ENCODE measurements at places on chromosomes 12 and 14.

GRCh38 chr14:100730581-100730980 is 3.9 kb downstream of the DLK1 start:
- DNase-seq: no peak

GRCh38 chr14:105123981-105124765 is 44.4 kb downstream of the JAG2 start:
- DNase-seq: no peak

DNA sequence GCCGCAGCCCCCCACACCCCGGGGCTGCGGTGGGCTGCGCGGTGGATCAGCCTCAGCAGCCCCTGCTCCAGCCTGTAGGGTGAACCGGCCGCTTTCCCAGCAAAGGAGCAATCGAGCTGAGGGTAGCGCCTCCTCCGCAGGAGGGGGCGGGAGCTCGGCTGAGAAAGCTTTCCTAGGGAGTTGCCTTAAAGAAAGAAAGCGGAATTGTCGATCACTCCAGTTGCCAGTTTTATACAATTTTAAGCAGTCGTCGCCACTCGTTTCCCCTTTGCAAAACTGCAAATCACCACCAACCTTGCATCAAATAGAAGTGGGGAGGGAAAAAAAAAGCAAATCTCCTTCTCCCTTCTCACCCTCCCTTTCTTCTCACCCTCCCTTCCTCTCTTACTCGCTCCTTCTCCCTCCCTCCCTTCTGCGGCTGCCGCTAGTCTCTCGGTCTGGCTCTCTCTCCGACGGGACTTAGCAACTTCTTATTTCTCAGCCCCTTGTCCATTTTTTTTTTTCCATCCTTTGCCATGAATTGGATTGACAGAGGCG is at the start of gene PDE3A:
PDE3A (plus strand) TSS at position 424 of the 537 bp plus-strand sequence. CDS start 748 bp downstream, outside the sequence.
- no peak for DNase-seq

DNA sequence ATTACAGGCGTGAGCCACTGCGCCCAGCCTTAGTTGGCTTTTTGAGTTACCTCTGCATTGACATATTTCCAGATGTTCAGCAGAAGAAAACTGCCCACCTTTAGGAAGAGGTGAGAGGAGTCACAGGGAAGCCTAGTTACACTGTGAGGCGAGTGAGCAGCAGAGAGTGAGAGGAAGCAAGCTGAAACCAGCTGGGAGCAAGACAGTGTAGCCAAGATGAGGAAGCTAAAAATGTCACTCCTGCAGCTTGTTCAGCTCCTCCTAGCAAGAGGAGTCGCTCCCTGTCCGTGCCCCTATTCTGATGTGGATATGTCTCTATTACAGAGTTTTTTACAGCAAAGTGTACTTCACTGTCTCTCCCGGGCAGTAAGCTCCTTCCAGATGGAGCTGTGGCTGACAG is 127.6 kb downstream of the GXYLT1 start:
- DNase-seq: no peak

DNA sequence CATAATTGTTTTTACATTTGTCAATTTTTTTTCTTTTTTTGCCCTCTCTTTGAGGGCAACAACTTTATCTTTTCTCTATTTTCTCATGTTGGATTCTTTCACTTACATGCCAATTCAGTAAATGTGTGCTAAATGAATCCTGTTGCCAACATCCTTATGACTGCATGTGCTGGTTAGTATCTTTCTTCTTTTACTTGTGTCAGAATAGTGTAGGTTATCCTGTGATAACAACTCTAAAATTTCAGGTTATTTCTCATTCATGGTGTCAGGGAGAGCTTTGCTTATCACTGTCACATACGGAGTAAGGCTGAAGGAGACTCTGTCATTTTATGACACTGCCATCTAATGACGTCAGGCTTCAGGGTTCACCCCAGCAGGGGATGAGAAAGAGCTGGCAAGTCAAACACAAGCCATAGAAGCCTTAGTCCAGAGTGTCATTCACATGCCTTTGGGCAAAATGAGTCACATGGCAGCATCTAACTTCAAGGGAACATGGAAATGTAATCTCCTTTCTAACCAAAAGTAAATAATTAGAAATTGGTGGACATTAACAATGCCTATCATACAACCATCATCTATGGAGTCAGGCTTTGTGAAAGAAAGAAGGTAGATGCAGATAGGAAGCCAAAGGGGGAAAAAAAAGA is 242.5 kb upstream of the ATP2B1 start:
- DNase-seq: no peak

- no peak for DNase-seq
These were observed 242.4 kb downstream of the TMEM117 start for GRCh38 chr12:44078273-44078672.

GRCh38 chr14:81400202-81400678 is at the start of gene STON2:
Gene STON2, minus strand, starts transcription at chr14:81400324. Its CDS starts 1,942 bp downstream, at chr14:81398382.
- DNase-seq: no peak

DNA sequence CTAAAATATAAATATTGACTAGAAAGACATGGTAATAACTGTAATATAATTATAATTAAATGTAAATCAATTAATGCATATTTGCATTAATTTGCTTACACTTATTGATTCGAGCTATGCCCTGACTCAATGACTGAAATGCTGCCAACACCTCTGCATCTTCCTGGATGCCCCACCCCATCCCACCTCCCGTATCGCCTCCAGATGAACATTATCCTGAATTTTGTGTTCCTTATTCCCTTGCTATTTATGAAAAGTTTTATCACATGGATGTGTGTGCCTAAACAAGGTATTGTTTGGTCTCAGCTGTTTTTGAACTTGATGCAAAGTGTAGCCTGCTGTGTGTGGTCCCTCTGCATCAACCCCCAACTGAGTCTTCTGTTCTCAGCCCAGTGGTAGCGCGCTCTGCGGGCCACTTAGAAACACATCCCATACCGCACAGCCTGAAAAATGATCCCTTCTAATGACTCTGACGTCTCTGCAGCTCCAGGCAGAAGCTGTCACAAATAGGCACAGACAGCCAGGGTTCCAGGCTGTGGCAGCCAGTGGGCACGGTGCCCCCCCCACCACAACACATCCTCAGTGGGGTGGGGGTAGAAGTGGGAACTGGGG is 96.5 kb downstream of the PRMT8 start:
- no peak for DNase-seq

- no peak for DNase-seq
These were observed 5.9 kb downstream of the GSG1 start for GRCh38 chr12:13097491-13098011.

GRCh38 chr14:74301594-74302151 is 1.1 kb downstream of the ABCD4 start:
- no peak for DNase-seq

DNA sequence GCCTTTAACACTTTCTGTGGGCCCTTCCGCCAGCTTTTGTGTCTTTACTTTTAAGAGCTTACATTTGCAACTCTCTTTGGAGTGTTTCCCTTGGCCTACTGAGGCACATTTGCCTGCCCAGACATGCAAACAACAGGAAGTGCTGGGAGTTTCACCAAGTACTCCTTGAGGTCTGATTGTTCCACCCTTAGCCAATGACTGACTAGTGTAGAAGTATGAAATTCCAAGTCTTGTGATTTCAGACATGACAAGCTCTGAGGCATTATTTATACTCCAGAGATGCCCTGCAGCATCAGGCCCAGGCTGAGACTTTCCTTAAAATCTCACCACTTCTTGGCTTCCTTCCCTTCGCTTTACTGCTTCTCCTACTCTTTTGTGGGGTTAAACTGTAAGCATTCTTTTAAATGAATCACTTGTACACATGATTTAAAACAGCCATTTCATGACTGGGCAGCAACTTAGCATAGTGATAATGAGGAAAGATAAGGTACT is 174.1 kb downstream of the SLC6A15 start:
- no peak for DNase-seq

DNA sequence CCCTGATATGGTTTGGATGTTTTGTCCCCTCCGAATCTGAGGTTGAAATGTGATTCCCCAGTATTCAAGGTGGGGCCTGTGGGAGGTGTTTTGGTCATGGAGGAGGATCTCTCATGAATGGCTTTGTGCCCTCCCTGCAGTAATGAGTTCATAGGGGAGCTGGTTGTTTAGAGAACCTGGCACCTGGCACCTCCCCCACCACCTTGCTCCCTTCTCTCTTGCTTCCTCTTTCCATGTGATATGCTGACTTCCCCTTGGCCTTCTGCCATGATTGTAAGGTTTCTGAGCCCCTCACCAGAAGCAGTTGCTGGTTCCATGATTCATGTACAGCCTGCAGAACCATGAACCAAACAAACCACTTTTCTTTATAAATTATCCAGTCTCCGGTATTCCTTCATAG is 32.6 kb downstream of the CD163L1 start:
- no peak for DNase-seq

Data from stimulated activated CD4-positive, alpha-beta T cell treated with anti-CD3 and anti-CD28 coated beads, TNF-alpha, amount 100 ng/mL, for 24 hours (primary cell).